ENCODE measurements at places on chromosomes 16 and 17.

DNA sequence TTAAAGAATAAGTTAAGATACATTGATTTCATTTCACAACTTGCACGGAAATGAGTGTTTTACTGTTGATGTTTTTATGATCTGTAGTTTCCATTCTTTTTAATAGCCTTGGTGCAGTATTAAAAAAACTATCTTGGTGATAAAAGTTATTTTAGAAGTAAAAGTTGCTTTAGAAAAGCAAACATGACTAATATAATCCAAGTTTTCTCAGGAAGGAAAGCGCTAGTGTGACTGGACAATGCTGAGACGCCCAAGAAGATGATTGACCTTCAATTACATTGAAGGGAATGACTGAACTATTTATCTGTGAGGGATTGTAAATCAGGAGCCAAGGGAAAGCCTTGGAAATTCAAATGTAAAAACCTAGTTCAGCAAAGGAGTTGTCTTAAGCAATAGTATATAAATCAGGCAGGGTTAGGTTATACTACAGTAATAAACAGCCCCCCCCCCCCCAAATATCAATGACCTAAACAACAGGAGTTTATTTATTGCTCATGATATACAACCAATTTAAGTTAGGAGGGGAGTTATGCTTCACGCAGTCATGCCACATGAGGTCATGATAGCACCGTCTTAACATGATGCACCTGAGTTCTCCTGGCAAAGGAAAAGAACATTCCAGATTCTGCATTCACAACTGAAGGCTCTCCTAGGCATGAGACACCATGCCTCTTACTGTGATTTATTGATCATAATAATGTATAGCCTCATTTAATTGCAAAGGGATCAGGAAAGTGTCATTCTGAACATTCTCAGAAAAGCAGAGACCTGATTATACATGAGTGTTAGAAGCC is 443.8 kb downstream of the CDH13 start:
- peak; percentile 60 for DNase-seq

DNA sequence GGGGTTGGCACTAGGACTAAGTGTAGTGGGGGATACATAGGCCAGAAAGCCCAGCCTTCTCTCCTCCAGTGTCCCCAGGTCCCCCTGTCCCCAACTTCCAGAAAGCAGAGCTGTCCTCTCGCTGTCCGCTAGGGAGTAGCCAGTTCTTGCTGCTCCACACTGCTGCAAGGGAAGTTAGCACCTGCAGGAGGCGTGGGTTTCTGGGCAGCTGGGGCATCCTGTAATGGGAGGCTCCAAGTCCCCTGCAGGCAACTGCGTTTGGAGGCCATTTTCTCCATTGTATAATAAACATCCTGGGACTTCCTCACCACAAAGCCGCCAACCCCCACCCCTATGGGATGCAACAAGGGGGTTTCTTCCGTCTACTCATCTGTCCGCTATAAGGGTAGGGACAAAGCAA is 1.7 kb downstream of the RPRML start:
- DNase-seq = peak; percentile 41

DNA sequence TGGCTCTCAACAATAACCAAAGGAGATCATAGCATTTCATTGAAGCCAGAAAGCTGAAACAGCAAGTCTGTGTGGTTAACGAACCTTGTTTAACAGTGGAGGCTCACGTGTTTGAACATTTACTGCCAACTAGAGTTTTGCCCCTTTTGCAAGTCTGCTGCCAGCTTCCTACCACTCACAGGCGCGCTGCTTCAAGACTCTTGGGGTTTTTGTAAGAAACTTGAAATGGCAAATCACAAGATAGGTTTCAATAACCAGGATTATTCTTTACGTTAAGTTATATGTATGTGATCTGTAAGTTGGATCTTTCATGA is 1.2 kb downstream of the SNTB2 start:
- DNase-seq = peak; percentile 53

GRCh38 chr17:40111221-40112128 is 10.3 kb upstream of the MSL1 start:
- DNase-seq = peak; percentile 97

DNA sequence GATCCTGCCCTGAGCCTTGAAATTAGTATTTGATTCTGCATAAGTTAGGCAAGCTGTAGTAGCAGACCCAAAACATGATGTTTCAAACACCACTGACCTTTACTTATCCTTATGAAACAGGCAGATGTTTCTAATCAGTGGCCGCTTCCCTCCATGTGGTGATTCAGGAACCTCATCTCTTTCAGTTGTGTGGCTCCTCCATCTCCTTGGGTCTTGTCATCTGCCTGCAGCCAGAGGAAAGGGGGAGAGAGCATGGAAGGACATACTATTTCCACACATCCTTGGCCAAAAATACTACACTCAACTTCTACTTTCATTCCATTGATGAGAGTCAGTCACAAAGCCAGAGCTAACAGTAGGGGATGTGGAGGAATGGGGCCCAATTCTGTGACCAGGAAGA is 41.6 kb upstream of the IRX6 start:
- no peak for DNase-seq

- DNase-seq = no peak
Observed at GRCh38 chr17:69367298-69367697, 40.4 kb upstream of the ABCA5 start.

DNA sequence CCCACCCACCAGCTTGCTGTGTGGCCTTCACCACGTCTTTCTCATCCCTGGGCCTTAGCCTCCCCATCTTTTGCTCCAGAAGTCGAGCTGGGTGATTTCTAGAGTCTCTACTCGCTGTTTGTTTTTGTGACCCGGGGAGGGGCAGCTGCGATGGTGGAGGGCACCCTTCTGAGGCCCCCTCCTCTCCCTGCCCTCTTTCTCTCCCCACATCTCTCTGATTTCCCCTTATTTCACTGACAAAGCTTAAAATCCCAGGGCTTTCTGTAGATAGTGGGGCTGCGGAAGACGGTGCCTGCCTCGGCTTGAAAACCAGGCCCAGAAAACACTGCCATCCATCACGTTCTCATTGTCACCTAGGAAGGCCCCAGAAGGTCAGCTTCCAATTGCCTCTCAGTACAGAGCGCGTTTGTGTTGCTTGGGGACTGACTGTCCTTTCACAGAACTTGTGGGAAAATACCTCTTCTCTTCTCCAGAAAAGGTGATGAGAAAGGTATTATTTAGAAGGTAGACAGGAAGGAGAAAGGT is 95.1 kb downstream of the NTN1 start:
- no peak for DNase-seq

- peak; percentile 82 for DNase-seq
Observed at GRCh38 chr17:72984145-72984925, 108.2 kb downstream of the SLC39A11 start.

GRCh38 chr17:28141773-28142172 is 99.3 kb downstream of the NLK start:
- DNase-seq = no peak

GRCh38 chr17:7577327-7578199 is 1.9 kb upstream of the CD68 start:
- no peak for DNase-seq

DNA sequence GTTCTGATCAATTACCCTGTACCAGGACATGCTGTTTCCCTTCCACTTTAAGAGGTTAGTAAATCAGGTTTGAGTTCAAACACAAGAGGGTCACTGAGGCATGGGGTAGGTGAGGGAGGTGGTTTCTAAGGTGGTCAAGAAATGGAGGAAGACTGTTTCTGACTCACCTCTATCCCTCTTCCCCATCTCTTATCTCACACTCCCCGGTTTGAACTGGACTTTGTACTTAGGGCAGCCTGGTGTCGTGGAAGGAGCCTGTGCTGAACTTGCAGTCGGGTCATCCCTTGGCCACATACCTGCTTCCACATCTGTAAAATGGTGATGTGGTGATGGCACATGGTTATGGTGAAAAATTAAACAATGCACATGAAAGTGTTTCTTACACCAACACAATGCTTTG is 17.2 kb upstream of the TMEM98 start:
- DNase-seq = no peak

DNA sequence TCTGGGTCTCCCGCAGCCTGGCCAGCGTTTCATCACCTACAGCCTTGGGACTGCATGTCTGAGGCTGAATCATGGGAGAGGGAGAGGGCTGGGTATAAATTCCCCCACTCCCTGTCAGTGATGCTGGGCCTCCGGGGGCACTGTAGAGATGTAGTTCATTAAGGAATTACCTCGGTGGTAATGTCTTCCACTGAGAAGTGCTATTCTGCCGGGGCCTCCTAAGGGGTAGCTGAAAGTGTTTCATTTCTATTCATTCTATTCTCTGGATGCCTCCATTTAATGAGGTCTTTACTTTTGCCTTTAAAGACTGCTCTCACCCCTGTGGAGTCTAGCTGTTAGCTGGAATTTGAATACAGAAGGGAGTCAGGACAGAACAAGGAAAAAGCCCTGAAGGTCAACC is 116.4 kb upstream of the HS3ST4 start:
- no peak for DNase-seq

GRCh38 chr16:24846548-24847357 is 990 bp downstream of the SLC5A11 start:
- DNase-seq = no peak

GRCh38 chr17:47829870-47830269 is 1.5 kb downstream of the MRPL10 start:
- no peak for DNase-seq

GRCh38 chr16:17930280-17930679 is 406.3 kb downstream of the NPIPA8 start:
- DNase-seq = peak; percentile 11

DNA sequence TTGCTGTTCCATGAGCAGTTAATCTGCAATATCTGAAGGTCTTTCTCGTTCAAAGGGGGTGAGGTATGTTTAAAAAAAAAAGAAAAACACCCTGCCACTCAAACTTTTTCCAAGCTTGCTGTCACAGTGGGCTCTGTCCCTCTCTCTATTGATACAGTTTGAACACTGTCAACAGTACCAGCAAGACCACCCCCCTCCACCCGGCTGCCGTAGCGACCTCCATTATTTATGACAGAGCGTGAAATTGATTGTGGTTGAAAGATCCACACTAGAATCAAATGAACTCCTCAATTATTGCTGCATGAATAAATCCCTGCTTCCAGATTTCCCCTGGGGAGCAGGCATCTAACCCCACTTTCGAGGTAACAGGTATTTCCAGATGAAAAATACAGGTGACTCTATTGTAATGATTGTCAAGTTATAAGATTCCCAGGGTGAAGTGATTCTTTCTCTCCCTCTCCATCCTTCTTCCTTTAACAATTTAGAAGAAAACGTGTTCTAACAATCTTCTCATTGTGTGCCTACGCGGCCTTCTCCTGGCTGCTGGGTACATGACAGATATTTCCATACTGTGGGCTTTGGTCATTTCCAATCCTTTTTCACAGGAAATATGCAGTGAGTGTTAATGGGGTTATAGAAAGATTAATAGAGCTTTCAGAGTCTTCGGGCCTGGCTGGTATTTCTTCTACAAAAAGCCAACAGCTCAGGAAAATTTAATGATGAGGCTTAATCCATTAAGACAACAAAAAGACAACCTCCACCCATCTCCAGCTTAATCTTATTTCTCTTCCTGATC is 135.7 kb upstream of the C16orf82 start:
- no peak for DNase-seq

DNA sequence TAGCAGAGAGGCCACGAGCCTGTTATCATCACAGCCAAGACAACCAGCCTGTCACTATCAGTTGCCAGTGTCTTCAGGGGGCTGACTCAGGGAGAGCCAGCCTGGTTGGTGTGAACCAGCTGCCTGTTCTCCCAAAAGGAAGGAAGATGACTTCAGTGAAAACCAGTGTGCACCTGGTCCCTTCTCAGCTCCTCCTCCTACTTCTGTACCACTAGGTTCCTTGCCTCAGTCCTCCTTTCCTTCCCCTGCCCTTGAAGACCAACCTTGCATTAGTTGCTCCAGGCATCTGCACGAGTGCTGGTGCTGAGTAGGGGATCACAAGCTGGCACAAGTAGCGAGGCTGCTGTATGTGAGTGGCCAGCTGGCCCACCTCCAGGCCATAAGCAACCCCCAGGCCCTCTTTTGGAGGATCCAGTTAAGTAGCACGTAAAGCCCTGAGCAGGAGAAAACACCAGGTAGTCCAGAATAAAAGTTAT is 8.5 kb downstream of the TUBG1 start:
- no peak for DNase-seq

GRCh38 chr17:45155483-45155882 is 6.2 kb upstream of the HEXIM2 start:
- DNase-seq = no peak

DNA sequence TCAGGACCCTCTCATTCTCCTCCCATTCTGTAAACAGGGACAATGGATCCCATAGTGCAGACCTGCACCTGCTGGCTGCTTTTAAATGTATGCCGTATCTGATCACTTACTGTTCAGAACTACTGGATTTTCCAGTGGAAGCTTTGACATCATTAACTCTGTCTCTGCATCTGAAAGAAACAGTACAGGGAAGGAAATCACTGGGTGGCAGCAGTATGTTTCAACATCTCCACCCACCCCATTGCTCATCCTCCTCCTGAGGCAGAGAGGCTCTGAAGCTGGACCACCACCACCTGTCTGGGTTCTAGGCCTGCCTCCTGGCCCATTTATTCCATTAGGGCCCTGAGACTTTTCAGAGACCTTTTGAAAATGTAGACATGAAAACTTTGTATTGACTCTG is 2.6 kb downstream of the CCL15 start:
- no peak for DNase-seq

DNA sequence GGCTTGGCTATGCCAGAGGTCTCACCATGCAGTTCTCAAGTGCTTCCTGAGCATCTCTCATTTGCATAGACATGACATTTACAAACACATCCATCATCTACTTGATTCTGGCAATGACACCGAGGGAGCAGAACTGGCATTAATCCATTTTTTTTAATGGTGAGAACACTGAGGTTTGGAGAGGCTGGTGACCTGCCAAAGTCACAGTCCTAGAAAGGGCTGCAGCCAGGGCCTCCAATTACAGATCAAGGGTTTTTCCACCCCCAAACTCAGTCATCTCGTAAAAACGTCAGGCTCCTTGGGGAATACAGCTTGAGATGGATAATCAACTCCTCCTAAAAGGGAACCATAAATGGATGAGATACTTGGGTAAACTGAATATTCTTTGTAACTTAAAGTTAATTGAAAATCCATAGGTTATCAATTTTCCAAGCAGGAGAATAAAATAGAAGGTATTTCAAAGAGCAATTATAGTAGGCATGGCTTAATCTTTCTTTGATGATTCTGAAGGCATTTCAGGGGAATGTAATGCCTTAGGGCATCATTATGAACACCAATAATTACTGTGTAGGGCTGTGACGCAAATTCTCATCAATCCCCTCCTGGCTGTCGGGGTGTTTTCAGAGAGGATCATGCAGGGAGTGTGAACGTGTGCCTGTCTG is 9.4 kb upstream of the MEOX1 start:
- peak; percentile 72 for DNase-seq
